ENCODE measurements at places on chromosomes 2 and 18.

- DNase-seq = no peak
Observed at GRCh38 chr18:56306797-56307196, 331.6 kb downstream of the TXNL1 start.

DNA sequence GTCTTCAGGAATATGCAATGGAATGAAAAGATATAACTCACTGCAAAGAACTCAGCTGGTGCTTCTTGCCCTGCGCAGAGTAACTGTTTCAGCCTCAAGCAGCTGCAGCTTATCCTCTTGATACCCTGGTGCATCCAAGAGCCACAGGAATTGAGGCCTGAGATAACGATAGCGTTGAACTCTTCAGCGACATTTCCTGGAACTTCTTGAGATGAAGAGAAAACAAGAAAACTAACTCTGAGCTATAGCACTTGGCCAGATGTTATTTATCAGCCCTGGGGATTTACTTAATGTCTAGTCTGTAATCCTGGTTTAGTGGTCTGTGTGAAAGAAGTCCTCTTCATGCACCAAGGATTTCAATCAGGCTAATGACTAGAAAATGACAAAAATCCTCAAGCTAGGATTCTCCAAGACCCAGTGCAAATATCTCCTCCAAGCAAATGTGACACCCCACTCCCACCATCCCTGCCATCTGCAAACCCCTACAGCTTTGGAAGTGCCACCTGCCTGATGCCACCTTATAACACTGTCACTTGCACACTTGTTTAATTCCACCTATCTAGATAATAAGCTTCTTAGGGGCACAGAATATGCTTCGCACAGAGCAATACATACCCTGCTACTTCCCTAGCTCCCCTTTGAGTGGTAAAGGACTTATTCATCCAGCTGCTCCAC is 40.6 kb downstream of the EHD3 start:
- DNase-seq = no peak

DNA sequence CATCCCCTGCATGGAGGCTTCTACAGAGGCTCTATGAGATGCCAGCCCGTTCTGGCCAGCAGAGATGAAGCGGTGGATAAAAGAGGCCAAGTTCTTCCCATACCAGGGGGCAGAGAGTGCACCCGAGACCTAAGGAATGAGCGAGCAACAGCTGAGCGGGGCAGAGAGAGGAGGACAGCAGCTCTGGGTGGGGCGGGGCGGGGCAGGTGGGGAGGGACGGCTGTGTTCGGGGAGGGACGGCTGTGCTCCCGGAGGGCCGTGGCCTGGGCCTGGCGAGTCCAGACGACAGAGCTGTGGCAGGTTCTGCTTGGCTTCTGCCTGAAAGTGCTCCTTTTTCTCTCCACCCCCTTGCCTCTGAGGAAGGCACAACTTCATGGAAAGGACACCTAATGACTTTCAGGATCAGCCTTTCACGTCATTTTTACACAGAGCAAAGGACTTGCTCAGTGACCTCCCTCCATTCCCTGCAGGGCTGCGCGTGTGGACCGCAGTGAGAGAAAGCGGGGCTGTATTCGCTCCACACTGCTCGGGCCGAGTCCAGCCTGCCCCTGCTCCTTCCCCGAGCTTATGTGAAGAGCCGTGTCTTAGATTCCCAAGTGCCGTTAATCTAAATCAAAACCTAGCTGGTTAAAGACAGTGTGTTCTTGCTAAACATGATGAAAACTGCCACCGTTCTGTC is 232.9 kb downstream of the HDAC4 start:
- no peak for DNase-seq

DNA sequence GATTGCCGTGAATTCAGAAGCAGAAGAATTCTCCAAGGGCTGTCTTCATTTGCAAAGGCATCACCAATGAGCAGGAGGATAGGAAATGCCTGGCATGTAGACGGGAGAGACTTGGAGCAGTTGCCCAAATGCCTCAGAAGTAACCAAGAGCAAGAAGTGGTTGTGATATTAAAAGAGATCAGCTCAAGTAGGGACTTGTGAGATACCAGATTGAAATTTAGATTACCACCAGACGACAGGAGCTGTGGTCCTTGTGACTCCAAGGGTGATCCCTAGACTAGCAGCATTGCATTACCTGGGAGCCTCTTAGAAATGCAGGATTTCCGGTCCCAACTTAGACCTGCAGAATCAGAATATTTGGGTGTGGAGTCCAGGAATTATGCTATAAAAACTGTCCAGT is 228.6 kb upstream of the EPAS1 start:
- no peak for DNase-seq

DNA sequence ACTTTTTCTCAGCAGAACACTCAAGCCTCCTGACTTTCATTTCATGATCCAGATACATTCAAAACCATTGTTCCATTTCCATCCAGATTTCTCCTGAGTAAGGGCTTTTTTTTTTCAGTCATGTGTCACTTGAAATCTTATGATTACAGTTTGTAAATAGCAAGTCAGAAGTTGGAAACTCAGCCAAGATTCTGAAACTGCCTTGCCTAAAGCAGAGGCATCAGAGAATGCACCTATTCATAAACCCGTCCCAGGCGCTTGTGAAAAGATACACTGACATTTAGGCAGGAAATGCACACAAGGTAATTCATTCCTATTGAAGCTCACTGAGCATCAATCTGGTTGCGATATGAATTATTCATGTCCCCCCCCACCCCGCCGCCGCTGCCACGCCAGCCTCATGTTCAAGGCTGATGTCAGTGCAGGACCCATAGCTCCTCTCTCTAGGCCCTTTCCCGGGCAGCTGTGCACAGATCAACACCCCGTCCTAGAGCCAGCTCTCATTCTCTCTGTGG is 30.4 kb upstream of the MGAT4A start:
- DNase-seq = no peak

DNA sequence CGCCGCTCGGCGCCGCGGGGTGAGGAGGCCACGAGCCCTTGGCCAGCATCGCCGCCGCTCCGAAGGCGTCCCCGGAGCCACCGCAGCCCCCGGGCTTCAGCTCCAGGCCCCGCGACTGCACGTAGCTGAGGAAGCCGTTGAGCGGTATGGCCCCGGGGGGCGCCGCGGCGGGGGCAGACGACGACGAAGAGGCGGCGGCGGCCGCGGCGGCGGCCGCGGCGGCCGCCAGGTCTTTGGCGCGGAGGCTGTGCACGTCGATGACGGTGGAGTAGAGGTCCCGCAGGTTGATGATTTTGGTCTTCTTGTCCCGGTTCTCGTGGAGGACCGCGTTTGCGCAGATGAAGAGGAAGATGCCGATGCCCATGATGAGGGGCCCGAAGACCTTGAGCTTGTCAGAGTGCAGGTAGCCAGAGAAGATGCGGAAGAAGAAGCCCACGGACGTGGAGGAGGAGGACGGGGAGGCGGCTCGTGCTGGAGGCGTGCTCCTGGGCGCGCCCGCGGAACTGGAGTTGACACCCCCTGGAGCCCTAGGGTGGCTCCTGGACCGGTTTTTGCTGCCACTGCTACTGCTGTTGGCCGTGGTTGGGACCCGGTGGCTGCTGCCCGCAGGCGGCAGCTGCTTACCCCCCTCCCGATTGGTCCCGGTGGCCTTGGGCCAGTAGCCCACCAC is 4.0 kb downstream of the TMEM200C start:
- DNase-seq = no peak

GRCh38 chr2:204027091-204027490 is 90.5 kb downstream of the ICOS start:
- DNase-seq = peak; percentile 27
